ENCODE measurements at places on chromosomes 6 and 20.
A peak's percentile ranks its signal among the peaks of the same experiment; 100 is the strongest.

DNA sequence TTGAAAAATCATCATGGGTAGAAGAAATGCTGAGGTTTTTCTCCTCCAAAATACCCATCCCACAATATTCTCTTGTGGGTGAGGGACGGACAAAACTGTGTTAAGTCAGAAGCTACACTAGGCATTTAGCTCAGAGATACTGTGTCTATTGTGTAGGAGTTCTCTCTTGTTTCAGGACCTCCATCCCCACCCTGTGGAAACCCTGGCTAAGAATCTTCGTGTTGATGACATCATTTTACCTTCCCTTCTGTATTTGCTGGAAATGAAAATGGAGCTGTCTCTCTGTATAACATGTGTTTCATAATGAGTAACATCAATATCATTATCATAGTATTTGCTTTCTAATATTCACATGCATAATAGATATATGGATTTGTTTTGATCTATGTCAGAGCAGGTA, 1193.0 kb upstream of the CITED2 start:
- peak; percentile 63 for DNase-seq

DNA sequence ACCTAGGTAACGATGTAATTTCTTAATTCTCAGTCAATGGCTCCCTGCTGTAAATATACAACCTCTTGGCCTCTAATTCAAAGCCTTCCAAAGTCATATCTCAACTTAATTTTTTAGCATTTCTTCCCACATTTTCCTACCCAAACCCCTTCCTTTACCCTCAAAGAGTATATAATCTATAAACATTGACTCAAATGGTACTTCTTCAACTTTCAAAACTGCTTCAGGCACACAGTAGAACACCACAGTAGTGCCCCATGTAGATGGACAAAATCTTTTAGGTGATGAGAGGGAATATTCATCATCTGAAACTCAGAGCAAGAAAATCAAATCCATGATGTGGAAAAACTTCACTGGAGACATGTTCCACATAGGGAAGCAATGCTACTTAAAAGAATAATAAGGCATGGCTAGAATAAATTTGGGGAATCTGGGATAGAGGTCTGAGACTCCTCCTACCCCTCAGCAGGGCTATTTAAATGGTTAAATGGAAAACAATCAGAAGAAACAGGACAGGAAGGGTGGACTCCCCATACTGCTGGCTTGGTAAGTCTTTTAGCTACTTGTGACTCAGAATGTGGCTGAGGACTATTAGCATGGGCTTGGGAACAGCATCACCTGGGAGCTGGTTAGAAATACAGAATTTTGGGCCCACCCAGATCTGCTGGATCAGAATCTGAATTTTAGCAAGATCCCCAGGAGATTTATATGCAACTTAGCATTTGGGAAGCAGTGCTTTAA, 6.4 kb downstream of the SLC22A2 start:
- DNase-seq, result no peak

DNA sequence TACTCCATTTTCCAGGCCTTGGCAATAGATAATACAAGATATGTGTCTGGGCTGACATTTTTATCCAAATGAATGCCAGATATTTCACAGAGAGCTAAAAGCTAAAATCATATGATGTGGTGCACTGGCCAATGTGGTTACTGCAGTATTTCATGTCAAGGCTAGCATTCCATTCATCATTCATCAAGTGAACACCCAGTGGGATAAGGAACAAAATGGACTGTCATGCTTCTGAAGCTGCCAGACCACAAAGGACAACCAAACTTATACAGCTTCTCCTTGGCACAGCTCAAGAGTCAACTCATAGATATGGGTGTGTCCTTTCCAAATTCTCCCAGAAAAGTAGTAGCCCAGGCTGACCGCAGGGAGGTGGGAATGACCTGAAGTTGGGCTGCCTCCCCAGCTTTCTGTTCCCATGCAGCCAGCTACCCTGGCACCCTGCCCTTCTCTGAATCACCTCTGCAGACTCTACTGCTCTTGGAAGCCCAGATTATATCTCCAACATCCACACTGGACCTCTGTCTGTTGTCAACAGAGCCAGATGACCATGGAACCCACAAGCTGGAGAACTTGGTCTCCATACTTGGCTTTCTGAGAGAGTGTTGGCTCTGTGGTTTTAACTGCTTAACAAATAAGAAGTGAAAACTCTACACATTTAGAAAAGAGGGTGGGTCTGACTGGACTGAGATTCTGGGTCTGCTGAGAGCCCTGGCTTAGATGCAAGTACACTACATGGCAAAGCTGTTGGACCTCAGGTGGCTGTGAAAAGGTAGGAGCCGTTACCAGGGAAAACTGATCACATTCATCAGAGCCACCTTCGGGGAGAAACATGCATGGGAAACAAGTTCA, 122.8 kb downstream of the ALDH8A1 start:
- peak; percentile 96 for DNase-seq

- no peak for DNase-seq
Measured at GRCh38 chr6:111941686-111942330, 68.6 kb upstream of the FYN start.

GRCh38 chr20:14853079-14853478, 515.7 kb upstream of the FLRT3 start:
- DNase-seq, result no peak

- no peak for DNase-seq
Measured at GRCh38 chr6:142015011-142015410, 117.7 kb upstream of the GJE1 start.

- DNase-seq, result peak; percentile 62
Measured at GRCh38 chr20:51639206-51639832, 96.8 kb upstream of the NFATC2 start.

- peak; percentile 47 for DNase-seq
Measured at GRCh38 chr6:139977887-139978332, 603.5 kb upstream of the CITED2 start.

DNA sequence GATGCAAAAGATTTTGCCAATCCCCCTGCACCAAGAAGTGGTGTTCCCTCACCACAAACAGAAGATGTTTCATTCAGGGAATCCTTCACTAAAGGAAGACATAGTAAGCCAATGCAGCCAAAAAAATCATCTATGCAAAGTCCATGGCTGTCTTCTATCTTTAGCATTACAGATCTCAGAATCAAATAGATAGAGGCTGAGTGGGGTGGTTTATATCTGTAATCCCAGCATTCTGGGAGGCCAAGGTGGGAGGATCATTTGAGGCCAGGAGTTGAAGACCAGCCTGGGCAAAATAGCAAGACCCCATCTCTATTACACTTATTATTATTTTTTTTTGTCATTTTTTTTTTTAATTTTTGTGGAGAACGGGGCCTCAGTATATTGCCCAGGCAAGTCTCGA, 32.9 kb upstream of the ZNF217 start:
- DNase-seq, result no peak

- no peak for DNase-seq
Measured at GRCh38 chr20:61964675-61965605, 100.7 kb downstream of the TAF4 start.

GRCh38 chr6:18692929-18693685, 306.0 kb downstream of the RNF144B start:
- no peak for DNase-seq

- DNase-seq, result no peak
Measured at GRCh38 chr6:35073211-35073610, 67.9 kb downstream of the TCP11 start.

GRCh38 chr6:126716032-126716431, 376.1 kb downstream of the CENPW start:
- peak; percentile 38 for DNase-seq

- no peak for DNase-seq
Measured at GRCh38 chr6:26392932-26393636, 9.0 kb upstream of the BTN3A1 start.

DNA sequence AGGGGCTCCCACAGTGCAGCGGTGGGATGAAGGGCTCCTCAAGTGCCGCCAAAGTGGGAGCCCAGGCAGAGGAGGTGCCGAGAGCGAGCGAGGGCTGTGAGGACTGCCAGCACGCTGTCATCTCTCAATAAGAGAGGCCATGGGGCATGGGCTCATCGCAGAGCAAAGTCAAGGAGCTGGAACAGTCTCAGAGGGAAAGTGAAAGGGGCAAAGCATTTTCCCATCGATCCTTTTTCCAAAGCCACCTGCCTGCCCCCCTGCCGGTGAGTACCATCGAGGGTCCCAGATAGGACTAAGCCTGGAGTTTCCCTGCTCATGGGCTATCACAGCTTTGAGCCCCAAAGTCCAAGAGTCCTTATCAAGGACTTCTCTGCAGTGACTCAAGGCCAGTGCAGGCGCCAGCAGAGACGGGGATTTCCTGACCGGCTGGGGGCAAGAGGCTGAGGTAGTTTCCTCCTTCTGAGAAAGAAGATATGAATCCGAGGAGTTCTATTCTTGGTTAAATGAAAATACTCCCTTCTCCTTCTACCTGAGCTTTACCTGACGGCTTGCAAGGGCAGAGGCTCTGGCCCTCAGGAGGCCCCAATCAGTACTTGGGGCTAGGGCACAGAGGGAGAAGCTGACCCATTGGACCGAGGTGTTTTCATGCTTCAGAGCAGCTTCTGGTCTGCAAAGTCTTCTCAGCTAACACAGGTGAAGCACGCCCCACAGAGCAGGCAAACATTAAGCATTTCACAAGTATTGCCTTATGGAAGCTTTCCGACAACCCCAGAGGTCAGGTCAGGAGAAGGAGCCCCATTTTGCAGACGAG, 22.6 kb downstream of the ETV7 start:
- DNase-seq, result no peak

- no peak for DNase-seq
Measured at GRCh38 chr6:161401587-161402309, 127.9 kb upstream of the AGPAT4 start.

GRCh38 chr6:25777856-25778649, 23.5 kb downstream of the SLC17A4 start:
- no peak for DNase-seq

DNA sequence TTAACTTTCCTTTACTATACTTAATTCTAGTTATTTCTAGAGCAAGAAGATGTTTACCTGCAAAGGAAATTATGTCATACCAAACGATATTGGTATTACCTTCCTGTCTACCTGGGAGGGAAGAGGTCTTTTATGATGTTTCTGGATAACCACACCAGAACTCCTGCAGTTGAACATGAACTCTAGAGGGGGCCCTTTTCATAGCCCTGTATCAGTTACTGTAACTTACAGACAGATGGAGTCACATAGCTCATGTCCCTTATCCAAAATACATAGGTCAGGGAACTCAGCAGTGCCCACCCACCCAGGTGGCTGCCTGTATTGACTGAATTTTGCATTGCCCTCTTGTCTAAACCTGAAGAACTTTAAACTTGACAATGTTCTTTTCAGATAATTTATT, 35.1 kb upstream of the MYL9 start:
- DNase-seq, result no peak

DNA sequence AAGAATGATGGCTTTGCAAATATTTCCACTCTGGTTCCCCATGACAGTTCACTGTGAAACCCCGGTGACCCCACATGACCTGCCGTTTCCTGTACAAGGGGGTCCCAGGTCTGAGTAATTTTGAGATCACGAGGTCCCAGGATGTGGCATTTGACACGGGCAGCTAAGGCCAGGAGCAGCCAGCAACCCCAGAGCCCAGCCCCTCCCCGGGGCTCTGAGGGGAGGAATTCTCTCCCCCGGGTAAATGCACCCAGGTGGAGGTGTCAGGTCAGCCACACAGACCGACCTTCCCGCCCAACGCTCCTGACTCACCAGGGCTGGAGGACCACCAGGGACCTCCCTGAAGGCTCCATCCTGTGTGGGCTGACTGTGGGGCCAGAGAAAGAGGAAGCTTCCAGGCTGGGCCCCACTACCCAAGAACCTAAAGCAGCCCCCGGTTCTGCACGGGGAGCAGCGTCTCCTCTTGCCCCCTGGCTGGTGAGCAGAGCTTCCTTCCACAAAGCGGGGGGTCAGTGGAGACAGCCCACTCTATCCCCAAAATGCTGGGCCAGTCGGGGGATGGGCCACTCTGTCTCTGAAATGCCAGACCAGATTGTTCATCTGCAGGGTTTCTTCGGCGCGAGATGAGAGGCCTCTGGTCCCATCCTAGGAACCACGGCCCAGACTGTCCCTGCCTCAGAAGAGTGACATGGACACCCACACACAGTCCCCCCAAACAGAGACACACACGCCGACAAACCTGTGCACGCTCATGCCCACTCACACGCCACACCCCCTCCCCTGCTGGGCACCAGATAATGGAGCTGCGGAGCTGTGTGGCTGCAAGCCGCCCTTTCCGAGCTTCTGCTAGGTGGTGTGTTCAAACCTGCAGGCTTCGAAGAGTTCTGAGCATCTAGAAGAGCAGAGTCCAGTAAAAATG, 23.4 kb upstream of the SLCO4A1 start:
- DNase-seq, result no peak

DNA sequence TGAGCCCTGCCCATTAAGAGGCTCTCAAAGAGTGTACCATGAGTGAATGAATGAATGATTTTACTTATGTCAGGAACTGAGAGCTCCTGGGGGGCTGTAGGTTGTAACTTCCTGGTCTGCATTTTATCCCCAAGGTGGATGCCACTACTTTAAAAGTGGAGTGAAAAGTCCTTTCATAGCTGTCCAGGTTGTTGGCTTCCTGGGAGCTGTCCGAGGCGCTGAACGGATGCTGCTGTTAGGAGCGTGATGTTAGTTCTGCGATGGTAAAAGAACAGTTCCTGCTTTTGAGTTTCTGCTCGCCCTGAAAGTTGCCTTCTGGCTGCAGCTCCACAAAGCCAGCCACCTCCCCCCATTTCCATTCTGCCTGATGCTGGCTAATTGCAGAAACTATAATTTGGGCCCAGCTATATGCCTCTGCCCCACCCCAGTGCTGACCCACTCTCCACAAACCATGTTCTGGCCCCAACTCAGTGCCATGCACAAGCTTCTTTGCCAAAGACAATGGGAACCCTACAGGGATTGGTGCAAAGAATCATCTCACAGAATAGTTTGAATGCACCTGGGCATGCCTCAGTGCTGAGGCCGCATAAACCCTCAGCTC, 330.9 kb upstream of the CDH4 start:
- peak; percentile 38 for DNase-seq

DNA sequence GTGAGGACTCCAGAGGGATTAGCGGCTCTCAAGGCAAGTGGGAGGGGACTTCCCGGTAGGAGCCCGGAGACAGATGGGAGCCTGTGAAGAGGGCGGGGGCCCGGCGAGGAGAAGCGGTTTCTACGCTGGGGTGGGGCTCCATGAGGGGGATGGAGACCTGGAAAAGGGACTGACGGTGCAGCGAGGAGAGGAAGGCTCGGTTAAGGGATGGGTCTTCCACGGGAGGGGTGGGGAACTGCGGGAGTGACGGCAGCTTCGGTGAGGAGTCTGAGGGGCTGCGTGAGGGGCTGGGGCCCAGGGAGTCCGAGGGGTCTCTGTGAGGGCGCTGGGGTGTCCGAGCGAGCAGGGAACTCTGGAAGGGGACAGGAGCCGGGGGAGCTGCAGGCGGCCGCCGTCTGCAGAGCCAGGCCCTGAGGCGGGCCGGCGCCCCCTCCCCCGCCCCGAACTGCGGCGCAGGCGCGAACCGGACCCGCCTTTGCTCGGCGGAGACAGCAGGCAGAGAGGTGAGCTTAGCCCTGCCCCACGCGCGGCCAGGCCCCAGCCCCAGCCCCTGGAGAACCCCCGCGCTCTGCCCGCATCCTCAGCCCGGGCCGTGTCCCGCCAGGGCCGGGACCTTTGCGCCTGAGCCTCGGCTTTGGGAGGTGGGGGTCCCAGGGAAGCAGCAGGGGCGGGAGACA, at the start of gene NRSN2:
TSS of gene NRSN2 (plus strand) at position 472 of the 677 bp plus-strand sequence. CDS start 2,533 bp downstream, outside the sequence.
- DNase-seq, result peak; percentile 78

GRCh38 chr6:53360093-53360912, 11.6 kb upstream of the ELOVL5 start:
- DNase-seq, result peak; percentile 8

Data from fibroblast of skin of right quadriceps (primary cell).